ENCODE measurements at places on chromosomes 11 and 22.
A peak's percentile ranks its signal among the peaks of the same experiment; 100 is the strongest.

DNA sequence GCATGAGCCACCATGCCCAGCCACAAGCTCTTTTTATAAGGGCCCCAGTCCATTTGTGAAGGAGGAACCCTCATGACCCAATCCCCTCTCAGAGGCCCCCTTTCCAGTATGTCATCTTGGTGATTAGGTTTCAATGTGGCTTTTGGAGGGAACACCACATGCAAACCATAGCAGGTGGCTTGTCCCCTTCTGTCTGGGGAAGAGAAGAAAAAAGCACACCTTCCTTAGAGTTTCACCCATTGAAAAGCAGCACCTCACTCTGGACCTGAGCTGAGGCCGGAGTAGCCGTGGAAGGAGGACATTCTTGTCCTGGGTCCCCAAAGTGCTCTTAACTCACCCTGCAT is 25.4 kb downstream of the NEAT1 start:
- DNase-seq, result no peak

DNA sequence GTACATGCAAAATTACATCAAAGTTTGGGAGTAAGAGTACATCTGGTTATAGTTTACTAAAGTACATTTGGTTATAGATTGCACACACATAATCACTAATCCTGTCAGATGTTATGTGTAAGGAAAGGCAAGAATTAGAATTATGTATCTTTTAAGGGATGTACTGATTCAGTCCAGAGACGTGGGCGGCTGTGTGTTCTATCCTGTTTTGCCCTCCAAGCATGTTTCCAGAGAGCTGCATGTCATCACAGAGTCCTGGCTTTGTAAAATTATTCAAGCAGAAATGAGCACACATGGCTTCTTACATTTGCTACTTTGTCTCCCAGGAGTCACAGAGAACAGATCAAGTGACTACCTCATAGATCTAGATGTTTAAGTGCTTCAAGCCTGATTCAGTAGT is 33.2 kb upstream of the CEP126 start:
- no peak for DNase-seq

DNA sequence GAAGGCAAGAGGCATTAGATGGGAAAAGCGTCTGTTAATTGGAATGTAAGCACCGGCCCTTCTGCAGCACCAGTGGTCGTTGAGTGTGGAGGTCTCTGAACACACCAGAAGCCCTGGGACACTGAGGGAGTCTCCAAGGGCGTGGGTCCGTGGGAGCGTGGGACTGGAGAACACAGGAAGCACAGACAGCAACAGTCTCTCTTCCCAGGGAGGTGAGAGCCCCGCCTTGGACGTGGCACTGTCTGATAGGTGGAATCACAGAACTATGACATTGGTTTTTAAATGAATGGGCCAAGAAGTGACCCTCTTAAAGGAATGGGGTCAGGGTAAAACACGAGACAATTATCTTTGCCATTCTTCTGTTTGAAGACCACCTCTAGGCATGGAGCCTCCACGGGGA is 28.1 kb upstream of the BID start:
- DNase-seq, result no peak

DNA sequence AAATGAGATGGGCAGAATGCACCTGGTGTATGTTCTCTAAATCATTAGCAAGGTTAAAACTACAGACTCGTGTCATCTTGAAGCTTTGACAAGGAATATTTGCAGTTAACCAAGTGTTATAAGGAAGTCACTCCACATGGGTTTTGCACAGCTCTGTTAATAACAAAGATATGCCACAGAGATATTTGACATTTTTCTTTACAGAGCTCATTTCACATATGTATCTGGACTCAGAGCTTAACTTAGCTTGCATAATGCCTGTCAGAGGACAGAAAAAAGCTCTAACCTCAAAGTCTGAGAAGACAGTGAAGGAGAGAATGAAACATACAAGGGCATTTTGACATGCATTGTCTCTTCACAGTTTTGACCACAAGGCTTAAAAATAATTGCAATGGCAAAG is 105.5 kb downstream of the C11orf87 start:
- no peak for DNase-seq

DNA sequence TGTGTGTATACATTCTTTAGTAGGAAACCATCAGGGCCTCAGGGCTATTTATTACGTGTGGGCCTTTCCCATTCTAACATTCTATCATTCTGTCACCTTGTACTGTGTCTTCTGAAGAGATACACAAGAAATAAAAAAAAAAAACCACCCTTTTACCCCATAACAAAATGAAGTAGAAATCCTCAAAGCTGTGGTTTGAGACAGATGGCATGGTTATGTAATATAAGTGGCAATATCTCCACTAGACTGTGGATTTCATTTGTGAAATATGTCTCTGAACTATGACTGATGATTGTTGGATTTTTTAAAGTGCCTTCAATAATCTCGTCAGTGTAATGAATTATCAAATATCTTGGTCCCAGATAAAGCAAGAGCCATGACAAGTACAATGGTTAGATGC is 150.0 kb upstream of the BLID start:
- no peak for DNase-seq

GRCh38 chr22:37672206-37672919 is 3.1 kb upstream of the LGALS1 start:
- DNase-seq, result no peak

DNA sequence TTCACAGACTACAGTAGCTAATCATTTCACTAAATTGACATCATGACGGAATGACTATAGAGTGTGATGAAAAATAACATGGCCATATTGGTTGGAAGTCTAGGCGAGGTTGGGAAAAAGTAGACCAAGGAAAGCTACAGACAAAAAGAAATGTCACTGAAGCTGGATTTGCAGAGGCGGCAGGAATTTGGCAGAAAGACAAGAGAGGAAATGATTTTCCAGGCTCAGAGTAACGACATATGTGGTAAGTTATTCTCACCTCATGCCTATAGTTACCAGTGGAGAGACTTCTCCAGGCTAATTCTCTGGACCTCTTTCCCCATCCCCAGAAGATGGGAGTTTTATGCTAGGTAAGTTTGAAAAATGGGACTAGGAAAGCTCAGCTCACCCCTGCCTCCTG is 1005.8 kb upstream of the CCDC90B start:
- no peak for DNase-seq

DNA sequence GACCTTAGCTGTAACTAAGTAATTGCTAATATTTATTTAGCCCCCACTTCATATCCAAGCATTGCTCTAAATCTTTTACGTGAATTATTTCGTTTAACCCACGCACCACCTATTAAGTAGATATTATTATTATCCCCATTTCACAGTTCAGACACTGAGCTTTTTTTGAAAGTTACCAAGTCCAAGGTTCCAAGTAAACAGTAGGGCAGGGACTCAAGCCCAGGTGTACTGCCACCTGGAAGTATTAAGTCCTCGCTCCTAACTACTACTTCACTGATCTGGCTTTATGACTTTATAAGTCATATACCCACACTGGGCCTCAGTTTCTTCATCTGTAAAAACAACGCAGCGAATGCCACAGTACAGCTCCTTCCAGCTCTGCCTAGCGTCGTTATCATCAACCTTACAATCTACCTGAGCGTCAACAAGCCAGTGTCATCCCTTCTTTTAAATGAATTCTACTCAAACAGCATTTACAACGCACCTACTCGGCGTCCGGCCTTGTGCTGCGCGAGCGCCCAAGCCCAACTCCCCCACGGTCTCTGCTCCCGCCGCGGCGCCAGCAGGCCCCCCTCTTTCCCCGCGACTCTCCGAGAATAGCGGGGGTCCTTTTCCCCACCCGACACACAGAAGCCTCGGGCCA is 624 bp downstream of the TMEM41B start:
- DNase-seq, result peak; percentile 11

- DNase-seq, result no peak
These were observed 412 bp downstream of the ZPR1 start for GRCh38 chr11:116787436-116787785.

- no peak for DNase-seq
These were observed 349.2 kb downstream of the CASP12 start for GRCh38 chr11:104549019-104549418.

GRCh38 chr11:94245121-94245520 is 59.3 kb upstream of the IZUMO1R start:
- DNase-seq, result no peak

- DNase-seq, result no peak
These were observed 139.6 kb downstream of the DDX10 start for GRCh38 chr11:108804511-108804910.

DNA sequence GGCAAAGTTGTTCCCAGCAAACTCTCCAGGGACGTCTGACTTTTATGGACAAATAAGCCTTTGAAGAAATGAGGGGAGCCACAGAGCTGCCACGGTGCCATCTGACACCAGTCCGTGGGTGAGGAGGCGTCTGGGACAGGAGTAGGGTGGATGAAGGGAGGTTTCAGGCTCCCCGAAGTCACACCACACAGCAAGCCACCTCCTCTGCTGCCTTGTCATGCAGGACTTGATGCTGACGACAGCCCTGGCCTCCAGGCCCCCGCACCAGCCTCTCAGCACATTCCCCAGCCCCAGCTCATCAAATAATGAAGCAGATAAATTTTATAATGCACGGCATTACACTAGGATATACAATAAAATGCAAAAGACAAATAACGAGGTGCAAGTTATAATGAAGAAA is 156.5 kb downstream of the CEP164 start:
- no peak for DNase-seq

DNA sequence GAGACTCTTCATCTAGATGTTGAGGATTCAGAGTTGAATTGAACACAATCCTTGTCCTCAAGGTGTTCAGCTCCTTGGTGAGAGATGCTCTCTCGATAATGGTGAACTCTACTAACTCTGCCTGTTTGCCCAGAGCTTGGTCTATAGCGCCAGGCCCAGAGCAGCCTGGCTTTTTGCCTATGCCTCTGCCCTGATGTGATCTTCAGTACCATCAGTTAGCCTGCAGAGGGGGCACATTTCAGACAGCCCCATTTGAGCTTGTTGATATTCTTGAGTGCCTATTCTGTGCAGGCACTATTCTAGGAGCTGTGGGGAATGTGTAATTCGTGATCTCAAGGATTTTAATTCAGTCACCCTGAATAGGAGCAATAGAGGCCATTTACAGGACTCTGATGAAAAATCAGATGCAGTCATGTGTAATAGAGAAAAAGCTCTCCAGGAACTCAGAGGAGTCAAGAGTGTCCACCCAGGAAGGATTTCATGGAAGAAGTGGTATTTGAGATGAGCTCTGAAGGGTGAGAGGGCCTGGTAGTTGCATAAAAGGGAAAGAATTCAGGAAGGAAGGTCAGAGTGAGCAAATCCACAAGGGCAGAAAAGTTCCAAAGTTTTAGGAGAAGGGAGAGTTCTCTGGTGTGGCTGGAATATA is 19.3 kb downstream of the GTPBP1 start:
- no peak for DNase-seq

- DNase-seq, result no peak
These were observed 17.9 kb upstream of the BBOX1 start for GRCh38 chr11:27022659-27023251.

- no peak for DNase-seq
These were observed 2.5 kb downstream of the OVCH2 start for GRCh38 chr11:7703740-7704139.

- no peak for DNase-seq
These were observed 142.9 kb downstream of the NCAM1 start for GRCh38 chr11:113103932-113104690.

DNA sequence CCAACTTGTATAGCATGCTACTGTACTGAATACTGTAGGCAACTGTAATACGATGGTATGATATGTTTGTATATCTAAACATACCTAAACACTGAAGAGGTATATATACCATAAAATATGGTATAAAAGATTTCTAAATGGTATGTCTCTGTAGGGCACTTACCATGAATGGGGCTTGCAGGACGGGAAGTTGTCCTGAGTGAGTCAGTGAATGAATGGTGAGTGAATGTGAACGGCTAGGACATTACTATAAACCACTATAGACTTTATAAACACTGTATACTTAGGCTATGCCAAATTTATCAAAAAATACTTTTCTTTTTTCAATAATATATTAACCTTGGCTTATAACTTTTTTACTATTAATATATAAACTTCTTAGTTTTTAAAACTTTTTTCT is 66.8 kb downstream of the ZC3H12C start:
- no peak for DNase-seq

DNA sequence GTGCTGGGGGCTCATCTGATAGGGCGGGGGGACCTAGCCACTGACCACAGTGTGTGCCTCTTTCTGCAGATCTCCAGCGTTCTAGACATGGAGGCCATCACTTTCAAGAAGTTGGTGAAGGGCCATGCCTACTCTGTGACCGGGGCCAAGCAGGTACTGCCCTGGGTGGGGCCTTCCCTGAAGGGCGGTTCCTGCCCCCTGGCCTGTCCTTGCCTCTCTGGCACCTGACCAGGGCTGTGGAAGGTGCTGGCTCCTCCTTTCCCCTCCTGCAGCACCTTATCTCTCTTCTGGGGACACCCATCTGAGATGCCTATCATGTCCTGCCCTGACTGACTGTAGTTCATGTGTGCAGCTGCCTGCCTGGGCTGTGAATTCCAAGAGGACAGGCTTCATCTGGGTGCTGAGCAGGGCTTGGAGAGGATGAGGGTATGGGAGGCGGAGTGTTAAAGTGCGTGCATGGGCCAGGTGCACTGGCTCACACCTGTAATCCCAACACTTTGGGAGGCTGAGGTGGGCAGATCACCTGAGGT is 5.5 kb downstream of the CAPN1 start:
- DNase-seq, result no peak

GRCh38 chr22:29625090-29625825 is 21.8 kb downstream of the NF2 start:
- DNase-seq, result no peak

GRCh38 chr11:17921659-17922415 is 91.0 kb downstream of the SERGEF start:
- no peak for DNase-seq

DNA sequence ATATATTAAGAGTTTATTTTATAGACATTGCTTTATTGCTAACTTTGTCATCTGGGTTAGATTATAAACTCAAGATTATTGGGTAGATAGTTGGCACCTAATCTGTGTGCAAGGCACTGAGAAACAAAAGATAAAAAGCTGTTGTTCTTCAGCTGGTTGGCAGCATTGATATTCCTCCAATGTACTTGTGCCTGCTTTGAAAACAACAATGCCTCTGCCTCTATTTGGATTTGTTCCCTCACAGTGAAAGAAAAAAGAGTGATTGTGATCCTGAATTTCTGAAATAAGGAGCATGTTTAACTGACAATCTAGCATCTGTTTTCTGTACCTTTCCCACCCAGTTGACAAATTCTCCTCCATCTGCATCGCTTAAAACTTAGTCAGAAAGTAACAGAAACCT is 98.3 kb downstream of the TYR start:
- DNase-seq, result no peak

- no peak for DNase-seq
These were observed 62.6 kb downstream of the PIWIL4 start for GRCh38 chr11:94629741-94630140.

GRCh38 chr11:125950696-125951651 is 5.1 kb downstream of the VSIG10L2 start:
- no peak for DNase-seq

DNA sequence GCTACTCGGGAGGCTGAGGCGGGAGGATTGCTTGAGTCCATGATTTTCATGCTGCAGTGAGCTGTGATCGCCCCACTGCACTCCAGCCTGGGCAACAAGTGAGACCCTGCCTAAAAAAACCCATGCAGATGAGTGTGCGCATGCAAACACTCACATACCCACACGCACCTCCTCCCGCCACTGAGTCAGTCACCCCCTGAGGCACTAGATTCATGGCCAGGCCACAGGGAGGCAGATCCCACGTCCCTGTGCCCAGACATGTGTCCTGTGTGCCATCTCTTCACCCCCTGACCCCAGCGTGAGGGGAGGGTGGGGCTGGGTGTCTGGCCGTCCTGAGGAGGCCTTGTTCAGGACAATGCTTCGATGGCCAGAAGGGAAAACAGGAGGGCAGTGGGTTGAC is 15.5 kb downstream of the RELT start:
- DNase-seq, result no peak

Data from stimulated activated CD4-positive, alpha-beta T cell treated with anti-CD3 and anti-CD28 coated beads, TNF-alpha, amount 100 ng/mL, for 4 hours (primary cell).